ENCODE measurements at places on chromosomes 2 and 18.

DNA sequence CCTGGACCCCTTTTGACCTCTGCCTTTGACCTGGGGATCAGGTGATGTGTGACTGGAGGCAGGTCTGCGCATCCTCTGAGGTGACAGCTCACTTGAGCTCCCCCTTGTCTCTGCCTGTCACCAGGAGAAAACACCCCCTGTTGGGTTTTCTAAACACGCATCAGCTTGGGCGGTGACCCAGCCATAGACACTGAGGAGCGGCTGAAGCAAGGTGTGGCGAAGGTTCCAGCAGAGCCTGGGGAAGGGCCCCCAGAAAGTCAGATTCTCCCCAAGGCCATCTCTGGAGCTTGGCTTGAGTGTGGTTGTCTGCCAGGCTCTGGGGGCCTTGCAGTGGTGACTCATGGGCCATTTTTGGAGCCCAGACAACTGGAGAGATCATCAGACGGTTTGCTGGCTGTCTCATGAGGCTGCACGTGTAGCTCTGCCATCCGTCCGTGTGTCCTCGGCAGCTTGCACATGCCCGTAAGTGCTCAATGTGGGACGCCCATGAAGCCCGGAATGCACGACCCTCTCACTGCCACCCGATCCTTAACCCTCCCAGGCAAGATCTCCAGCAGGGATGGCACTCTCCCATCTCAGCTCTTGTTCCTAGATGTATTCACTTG is 29.4 kb downstream of the SIX3 start:
- DNase-seq = no peak

- DNase-seq = no peak
Measured at GRCh38 chr2:7943446-7943845, 738.4 kb upstream of the ID2 start.

GRCh38 chr18:56284319-56284718 is 354.1 kb downstream of the TXNL1 start:
- no peak for DNase-seq

DNA sequence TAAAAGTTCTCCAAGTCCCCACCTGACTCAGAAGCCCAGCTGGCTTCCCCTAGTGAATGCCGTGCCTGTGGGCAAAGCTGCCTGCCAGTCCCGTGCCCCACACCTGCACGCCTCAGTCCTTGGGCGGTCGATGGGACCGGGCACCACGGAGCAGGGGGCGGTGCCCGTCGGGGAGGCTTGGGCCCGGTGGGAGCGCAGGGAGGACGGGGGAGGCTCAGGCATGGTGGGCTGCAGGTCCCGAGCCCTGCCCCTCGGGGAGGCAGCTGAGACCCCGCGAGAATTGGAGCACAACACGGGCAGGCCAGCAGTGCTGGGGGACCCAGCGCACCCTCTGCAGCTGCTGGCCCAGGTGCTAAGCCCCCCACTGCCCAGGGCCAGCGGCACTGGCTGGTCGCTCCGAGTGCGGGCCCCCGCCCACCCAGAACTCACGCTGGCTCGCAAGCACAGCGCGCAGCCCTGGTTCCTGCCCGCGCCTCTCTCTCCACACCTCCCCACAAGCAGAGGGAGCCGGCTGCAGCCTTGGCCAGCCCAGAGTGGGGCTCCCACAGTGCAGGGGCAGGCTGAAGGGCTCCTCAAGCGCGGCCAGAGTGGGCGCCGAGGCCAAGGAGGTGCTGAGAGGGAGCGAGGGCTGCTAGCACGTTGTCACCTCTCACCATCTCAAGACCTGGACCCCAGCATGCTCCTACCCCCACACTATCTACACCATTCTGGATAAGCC is 215.5 kb downstream of the TNS1 start:
- no peak for DNase-seq

DNA sequence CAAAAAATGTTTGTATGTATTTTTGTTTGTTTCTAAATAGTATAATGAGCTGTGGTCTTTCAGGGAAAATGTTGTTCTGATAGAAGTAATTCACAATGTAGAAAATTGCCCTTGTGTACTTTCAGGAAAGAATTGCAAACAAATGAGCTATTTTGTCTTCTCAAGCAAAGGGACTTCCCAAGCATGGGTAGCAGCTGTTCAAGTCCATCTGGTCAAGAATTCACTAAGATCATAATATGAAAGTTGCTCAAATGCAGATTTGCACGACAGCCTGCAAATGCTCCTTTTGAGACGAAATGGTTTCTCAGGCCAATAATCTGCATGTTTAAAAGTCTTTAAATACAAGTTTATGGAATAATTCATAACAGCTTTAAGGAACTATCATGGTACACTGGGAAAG is 51.9 kb upstream of the HNMT start:
- no peak for DNase-seq

DNA sequence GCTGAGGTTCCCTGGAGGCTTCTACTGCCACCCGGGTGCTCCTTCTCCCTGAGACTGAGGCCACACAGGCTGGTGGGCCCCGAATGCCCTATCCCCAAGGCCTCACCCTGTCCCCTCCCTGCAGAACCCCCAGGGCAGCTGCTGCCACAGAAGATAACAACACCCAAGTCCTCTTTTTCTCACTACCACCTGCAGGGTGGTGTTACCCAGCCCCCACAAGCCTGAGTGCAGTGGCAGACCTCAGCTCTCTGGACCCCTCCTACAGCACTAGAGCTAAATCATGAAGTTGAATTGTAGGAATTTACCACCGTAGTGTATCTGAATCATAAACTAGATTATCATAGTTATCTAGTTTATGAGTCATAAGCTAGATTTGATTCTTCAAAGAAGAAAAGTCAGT is 7.3 kb upstream of the CENPA start:
- no peak for DNase-seq

DNA sequence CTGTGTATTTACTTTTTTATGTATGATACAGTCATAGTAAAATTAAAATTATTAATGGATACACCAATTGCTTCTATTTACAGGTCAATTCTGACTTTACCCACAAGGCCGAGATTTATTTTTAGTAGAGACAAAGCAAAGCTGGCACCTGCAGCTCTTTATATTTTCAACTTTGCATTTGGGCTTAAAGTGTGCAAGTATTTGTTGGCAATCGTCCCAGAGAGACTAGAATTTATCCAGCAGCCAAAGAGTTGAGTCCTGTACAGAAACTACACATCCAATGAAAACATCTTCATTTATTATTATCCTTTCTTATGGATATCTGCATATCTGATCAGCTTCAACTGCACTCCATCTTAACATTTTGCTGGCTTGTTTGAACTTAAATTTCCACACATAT is 485.6 kb downstream of the SOX11 start:
- no peak for DNase-seq

All from muscle of arm (tissue), 14 donors.